ENCODE measurements at places on chromosomes 12 and 14. TPM values are rescaled to one million over a fixed set of nuclear protein-coding genes. Genes with fewer than 3 reads are reported as not detected.

GRCh38 chr12:62647586-62647985, 181.0 kb downstream of the MON2 start:
- DNase-seq = no peak

DNA sequence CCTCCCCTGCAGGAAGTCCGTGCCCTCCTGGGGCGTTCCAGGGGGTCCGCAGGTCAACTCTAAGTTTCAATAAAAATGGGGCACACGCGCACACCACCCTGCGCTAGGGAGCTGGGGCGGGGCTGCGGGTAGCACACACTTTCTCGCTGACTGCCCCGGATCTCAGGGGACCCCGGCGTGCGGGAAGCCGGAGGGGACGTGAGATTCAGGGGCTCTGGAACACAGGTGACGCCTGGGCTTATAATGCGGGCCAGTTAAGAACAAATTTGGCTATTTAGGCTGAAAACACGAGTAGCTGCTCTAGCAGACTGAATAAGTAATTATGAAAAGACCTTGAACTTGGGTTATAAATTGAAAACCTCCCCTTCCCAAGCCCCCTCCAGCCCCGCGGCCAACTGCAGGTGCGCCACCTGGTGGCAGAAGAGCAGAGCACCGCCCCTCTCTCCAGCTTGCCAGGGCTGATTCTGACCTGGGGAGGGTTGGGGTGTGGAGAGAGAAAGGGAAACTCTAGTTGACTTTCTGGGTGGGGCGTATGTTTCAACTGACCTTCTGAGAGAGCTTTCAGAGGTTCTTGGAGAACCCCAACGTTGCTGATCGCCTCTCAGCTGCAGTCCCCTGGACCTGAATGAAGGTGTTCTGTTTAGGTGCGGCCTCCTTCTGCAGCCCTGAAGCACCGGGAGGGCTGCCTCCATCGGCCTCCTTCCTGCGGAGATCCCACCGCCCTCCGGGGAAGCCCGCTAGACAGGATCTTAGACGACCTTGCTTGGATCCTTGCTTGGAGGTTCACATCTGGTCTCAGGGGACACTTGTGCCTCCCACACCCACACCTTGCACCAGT, 118.4 kb upstream of the EVL start:
- no peak for DNase-seq

DNA sequence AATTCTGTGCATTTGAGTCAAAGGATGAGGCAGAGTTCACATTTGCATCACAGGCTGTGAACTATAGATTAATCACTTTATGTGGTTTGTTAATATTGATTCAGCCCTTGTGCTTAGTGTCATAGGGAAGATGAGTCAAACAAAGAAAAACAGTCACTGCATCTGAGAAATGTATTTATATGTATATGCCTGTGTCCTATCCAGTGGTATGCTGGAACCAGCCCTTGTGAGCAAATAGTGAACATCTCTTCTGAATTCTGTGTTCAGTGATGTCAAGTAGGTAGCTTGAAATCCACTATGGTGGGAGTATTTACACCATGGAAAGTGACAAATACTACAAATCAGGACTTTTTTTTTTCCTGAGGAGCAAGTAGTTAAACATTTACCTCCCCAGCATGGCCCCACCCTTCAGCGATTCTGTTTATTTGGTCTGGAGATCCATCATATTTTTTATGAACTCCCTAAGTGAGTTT, 128.5 kb downstream of the HMGA2 start:
- DNase-seq = peak; percentile 64

GRCh38 chr12:101855364-101855884, 22.0 kb upstream of the DRAM1 start:
- DNase-seq = no peak

The ADAM20 gene
- 0.17 TPM for total RNA-seq

- no peak for DNase-seq
Observed at GRCh38 chr14:21617614-21618013, 17.1 kb downstream of the OR10G2 start.

The TAS2R30 gene
- total RNA-seq = 0.47 TPM

DNA sequence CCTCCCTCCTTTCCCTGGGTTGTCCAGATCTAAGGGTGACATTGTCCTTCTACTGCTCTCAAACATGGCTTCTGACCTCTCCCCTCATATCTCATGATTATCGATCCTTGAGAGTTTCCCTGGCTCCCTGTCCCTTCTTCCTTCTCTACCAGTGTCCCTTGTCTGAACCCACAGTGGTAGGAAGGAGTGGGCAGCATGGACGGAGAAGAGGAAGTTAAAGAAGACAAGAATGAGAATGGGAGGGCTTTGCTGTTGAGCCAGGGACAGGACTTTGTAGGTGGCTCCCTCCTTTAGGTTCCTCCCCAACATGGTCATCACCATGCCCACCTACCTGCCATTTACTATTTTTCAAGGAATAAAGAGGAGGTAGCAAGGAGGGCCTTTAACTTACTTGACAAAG, 166.7 kb downstream of the TMEM117 start:
- no peak for DNase-seq

DNA sequence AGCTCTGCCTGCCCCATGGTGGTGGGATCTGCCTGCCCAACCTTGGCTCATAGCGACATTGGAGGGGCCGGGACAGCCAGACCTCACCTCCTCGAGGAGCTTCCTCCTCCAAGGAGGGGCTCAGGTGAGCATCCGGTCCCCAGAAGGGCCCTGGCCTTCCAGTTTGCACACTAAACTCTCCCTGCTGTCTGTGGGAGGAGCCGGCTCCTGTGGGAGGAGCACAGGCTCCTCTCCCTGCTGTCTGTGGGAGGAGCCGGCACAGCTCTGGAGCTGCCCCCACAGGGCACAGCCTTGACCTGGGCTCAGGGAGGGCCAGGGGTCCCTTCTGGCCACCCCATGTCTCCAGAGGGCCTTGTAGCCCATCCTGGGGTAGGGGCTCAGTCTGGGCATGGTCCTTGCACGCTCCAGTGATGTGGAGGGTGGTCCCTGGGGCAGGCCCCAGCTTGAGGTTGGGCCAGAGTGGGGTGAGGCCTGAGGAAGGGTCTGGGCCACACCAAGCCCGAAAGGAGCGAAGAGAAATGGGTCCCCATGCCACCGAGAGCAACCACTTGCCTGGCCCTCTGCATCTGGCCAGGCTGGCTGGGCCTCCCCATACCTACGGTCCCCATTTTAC, 147.5 kb upstream of the C14orf180 start:
- no peak for DNase-seq

DNA sequence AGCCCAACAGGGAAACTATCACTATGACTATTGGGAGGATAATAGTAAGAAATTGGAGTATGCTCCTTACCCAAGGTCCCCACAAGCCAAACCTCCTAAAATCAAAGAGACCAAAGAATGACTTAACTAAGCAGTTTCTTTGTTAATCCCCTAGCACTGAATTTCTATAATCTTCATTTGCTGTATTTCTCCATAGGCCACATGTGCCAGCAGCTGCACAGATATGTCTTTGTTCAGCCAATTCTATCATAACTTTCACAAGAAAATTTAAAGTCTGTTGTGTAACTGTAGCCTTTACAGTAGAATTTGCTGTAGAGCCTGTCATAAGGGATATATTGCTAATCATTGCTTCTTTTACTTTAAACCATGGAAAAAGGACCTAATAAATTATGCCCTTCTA, 104.0 kb downstream of the RIN3 start:
- DNase-seq = no peak

DNA sequence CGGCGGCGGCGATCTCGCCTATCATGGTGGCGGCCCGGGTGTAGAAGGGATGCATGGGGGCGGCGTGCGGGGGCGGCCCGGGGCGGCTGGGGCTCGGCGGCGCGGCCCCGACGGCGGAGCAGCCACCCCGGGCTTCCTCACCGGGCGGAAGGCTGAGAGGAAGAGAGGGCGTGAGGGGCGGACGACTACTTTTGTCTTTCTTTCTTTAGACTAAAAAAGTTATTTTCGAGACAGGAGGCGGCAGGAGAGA, 240 bp downstream of the BTG1 start:
- DNase-seq = no peak

DNA sequence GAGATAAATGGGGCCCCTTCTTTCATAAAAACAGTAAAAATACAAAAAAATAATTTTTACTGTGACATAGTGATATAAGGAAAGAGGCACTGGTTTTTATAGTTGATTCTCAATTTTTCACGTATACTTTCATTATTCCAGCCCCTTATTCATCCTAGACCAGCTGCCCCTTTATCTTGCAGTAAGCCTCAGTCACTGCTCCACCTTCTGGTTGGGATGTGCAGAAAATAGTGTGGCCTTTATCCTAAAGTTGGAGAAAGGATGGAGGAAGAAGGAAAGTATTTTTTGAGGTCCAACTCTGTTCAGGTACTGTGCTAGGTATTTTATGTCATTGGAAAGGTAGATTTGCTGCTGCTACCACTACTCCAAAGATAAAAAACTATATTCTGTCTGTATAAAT, 172.7 kb downstream of the ANO6 start:
- DNase-seq = peak; percentile 42

The NEUROD4 gene
- total RNA-seq = not detected

The GLIPR1L2 gene
- 0.63 TPM for total RNA-seq

DNA sequence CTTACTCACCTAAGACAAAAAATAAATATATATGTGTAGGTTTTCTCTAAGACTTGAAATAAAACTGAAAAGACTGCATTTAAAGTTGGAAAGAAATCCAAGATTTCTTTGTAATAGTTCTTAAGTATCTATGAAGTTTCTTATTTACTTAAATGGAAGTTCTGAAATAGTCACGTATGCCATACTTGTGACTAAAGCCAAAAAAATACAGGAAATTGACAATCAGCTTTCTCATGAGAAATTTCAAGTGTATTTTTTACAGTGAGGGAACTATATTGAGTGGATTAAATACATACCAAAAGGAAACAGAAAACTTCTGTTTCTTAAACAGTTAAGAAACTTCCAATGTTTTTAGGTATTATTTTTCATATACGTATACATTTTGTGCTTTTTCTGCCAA, 188.1 kb downstream of the DPY19L2 start:
- no peak for DNase-seq

GRCh38 chr14:74437496-74438053, 11.6 kb upstream of the SYNDIG1L start:
- no peak for DNase-seq

DNA sequence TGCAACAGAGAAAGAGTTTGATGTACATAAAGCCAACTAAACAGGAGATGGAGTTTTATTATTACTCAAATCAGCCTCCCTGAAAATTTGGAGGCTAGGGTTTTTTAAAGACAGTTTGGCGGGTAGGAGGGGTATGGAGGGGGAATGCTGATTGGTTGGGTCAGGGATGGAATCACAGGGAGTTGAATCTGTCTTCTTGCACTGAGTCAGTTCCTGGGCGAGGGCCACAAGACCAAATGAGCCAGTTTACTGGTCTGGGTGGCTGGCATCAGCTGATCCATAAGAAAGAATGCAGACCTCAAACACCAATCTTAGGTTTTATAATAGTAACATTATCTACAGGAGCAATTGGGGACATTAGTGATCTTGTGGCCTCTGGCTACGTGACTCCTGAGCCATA, 64.9 kb downstream of the RIN3 start:
- DNase-seq = peak; percentile 32

DNA sequence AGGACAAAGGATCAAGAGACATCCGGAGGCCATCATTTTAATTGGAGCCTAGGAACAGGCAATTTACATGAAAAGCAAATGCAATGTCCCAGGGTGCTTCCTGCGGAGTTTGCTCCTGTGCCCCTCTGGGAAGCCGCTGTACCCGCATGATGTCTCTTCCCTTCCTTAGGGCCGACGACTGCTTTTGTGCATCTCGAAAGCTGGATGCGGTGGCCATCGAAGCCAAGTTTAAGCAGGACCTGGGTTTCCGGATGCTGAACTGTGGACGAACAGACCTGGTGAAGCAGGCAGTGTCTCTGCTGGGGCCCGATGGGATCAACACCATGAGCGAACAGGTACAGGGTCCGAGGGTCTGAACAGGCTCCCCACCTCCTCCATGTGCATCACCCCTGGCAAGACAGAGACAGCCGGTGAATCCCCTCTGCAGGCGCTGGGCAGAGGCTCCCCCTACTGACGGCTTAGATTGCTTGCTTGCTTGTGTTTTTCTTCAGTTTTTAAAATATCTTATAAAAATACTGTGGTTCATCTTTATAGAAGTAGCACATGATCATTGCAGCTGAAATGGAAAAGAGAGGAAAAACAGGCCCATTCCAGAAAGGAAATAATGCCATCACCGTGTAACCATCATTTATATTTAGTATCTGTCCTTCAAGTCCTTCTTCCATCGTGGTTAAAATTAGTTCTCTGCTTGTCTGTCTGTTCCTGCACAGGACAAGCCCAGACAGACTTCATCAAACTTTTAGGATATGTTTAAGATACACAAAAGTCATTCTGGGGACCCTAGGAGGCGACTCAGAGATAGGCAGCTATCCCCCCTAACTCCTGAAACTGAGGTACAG, 75.4 kb upstream of the PWP1 start:
- DNase-seq = no peak

- peak; percentile 25 for DNase-seq
Observed at GRCh38 chr14:61925732-61926435, 163.7 kb downstream of the SNAPC1 start.

The PRR4 gene
- total RNA-seq = not detected

GRCh38 chr12:116861320-116861719, 19.9 kb downstream of the HRK start:
- peak; percentile 50 for DNase-seq

GRCh38 chr12:123091230-123092150, 59.4 kb downstream of the PITPNM2 start:
- no peak for DNase-seq

The RTL1 gene
- not detected for total RNA-seq

DNA sequence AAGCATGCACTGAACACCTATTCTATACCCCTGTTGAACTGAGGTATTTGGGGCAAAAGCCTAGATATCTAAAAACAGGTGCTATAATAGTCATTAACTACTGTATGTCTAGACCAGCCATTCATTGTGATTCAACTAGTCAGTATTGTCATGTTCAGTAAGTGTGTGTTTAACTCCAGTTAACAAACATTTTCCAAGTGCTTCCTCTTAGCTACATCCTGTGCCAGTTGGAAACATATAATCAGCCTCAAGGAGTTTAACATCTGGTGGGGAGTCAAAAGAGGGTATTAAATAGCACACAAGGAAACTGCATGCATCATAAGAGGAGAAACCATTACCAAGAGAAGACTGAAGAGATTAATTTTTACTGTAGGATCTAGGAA, 20.4 kb downstream of the TMTC1 start:
- DNase-seq = no peak

The TSPAN19 gene
- total RNA-seq = not detected

The OR6C3 gene
- total RNA-seq = not detected

The GYS2 gene
- total RNA-seq = not detected

The RPGRIP1 gene
- total RNA-seq = not detected

- no peak for DNase-seq
Observed at GRCh38 chr12:52601671-52602070, 408 bp upstream of the KRT72 start.

- no peak for DNase-seq
Observed at GRCh38 chr12:44929236-44929885, 53.2 kb upstream of the NELL2 start.

- no peak for DNase-seq
Observed at GRCh38 chr12:119406308-119406707, 71.8 kb downstream of the CCDC60 start.
